NCI-H1417 treated with DMSO at 0.1 percent for 48 hours (cell line): ENCODE measurements at places on chromosomes 12 and 14.
A peak's percentile ranks its signal among the peaks of the same experiment; 100 is the strongest.

DNA sequence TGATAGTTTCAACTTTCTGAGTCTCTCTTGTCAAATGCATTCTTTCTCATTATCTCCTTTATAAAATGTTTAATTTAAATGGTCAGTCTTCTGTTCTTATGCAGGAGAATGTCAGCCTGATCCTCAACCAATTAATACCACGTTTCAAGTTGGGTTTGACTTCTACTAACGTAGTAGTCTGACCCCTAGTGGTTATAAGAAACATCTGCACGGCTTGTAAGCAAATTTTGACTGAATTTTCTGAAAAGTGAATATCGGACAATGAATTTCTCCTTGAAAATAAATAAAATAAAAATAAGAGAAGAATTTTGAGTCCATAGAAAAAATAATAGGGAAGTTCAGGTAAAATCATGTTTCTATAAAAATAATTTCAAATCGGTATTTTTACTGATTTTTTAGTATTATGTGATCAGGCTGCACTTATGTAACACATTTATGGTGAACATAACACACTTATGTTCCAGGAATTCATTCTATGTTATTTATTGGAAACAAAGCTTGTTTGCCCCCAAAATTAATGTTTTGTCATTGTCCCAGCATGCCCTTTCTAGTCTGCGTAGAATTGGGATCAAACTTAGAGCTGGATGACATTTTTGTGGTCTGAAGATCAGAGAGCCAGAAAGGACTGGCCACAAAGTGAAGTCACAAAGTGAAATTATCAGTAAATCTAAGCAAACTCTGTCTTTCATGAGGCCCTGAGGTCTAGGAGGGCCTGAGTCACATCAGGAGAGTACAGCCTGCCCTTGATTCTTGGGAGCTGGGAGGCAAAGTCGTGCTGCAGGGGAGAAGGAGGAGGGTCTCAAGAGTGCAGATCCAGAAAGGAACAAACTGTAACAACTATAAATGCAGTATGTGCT is 101.2 kb upstream of the STXBP6 start:
- peak; percentile 42 for DNase-seq

DNA sequence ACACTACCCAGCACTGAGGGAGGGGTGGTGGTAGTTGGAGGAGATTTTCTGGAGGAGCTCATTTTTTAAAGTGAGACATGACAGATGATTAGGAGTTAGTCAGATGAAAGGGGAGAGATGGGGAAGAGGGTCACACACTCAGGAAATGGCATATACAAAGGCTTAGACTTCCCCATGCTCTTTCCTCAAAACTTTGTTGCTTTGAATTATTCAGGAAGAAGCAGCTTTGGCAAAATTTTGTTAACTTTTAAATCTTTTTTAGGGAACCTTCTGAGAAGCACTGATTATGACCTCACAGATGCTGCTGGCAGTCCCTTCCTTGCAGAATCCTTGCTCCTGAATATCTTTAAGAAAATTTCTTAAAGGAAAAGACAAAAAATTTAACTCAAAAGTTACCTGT is 19.8 kb downstream of the ALDH6A1 start:
- DNase-seq: no peak

GRCh38 chr14:99757331-99758070 is 35.7 kb upstream of the EML1 start:
- no peak for DNase-seq

GRCh38 chr14:82587226-82587625 is 1053.6 kb upstream of the SEL1L start:
- DNase-seq: no peak

GRCh38 chr12:108115123-108116121 is 13.7 kb upstream of the WSCD2 start:
- no peak for DNase-seq

GRCh38 chr12:75443709-75444108 is 36.8 kb upstream of the GLIPR1 start:
- DNase-seq: no peak

- DNase-seq: no peak
Observed at GRCh38 chr14:76352639-76353281, 23.2 kb upstream of the ESRRB start.

DNA sequence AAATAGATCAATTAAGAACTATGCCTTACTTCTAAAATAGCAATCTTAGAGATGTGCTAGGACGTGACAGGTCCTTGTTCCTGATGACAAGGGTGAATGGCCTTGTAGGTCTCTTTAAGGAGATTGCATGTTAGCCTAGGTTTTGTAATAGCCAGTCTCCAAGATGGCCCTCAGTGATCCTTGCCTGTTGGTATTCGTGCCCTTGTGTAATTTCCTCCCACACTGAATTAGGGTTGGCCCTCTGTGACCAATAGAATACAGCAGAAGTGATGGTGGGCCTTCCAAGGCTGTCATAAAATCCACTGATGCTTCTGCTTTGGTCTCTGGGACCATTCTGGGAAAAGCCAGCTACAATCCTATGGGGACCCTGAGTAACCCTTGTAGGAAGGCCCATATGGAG is 38.2 kb upstream of the SNX6 start:
- DNase-seq: no peak

GRCh38 chr12:93727195-93727811 is 50.1 kb downstream of the CRADD start:
- DNase-seq: no peak

DNA sequence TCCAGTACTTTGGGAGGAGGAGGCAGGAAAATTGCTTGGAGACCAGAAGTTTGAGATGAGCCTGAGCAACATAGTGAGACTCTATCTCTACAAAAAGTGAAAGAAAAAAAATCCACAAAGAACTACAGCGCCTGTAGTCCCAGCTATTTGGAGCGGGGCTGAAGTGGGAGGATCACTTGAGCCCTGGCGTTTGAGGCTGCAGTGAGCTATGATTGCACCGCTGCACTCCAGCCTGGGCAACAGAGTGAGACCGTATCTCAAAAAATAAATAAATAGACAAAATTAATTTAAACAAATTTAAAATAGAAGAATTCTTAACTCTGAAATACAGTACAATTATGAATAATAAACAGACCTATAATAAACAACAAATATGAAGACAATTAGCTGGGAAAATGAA is 40.9 kb downstream of the ATL1 start:
- no peak for DNase-seq

GRCh38 chr12:85572956-85573355 is 263.3 kb downstream of the RASSF9 start:
- DNase-seq: no peak

DNA sequence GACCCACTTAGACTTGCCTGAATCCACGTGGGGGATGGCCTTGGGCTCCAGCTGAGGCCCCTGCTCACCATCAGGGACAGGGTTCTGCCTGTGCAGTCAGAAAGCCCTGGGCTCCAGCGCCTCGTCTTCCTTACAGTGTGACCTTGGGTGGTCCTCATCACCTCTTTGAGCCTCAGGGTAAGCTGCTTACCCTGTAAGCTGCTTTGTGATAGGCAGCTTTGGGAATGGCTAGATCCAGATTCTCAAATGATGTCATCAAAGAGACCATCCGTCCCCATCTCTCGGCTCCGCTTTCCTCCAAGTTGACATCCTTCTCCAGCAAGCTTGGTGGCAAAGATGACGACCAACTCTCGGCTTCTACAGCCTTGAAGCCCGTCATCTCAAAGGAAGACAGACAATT is 127.0 kb downstream of the ADCK1 start:
- DNase-seq: no peak

DNA sequence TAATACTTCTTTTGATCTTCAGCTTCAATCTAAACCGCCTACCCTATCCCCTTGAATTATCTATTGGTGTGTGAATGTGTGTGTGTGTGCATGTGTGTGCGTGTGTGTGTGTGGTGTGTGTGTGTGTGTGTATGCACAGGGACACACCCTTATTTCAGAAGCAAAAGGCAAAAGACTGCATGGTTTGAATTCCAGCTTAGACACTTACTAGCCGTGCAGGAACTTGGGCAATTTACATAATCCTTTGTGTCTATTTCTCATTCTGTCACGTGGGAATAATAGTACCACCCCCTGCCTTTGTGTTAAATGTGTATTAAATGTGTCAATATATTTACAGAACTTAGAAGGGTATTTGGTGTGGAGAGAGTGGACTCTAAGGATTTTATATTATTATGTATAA is 251.7 kb downstream of the TMEM132C start:
- no peak for DNase-seq

DNA sequence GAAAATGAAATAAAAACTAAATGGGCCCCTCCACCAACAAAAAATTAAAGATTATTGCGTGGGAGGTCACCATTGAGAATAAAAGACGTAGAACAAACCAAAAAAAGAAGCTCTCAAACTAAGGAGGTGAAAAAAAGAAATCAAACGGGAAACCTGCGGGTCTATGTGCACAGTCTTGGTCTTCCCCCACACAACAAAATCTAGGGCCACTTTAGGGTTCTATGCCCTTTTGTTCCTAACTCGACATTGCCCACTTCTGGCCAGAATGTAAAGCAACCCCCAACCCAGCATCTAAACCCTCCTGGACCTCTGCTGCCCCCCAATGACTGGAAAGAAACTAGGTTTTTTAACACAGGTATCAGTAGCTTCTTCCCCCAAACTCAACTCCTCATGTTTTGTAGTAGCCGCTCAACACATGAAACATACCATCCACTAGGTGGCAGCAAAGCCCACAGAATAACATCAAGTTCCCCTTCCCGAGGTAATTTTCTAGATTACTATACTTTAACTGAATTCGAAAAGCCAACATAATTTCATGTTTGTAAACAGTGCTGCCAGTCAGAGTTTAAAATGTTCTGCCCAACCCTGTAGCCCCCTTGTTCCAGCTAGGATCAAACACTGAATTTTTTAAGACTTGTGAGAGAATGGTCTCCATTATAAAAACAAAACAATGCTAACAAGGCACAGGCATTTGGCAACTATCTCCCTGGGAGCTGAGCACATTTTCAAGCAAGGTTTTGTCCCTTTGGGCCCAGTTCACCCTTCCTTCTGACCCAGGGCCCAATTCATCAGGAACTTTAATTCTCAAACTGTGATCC is 18.7 kb downstream of the DAD1 start:
- DNase-seq: peak; percentile 39

DNA sequence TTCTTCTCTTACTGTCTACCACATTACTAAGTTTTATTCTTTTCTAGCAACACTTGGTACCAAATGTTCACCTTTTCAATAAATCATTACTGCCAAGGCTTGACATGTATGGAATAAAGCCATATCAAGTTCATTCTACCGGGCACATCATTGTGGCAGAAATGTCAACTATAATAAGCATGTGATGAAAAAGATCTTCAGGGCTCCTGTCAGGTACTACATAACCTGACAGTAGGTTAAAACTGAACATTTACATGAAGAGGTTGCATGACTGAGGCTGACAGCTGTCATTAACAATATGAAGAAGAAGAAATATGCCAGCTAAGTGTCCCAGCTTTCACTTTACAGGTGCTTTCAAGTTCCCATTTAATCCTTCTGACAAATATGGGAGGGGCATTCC is 178.9 kb downstream of the KCNH5 start:
- DNase-seq: no peak

DNA sequence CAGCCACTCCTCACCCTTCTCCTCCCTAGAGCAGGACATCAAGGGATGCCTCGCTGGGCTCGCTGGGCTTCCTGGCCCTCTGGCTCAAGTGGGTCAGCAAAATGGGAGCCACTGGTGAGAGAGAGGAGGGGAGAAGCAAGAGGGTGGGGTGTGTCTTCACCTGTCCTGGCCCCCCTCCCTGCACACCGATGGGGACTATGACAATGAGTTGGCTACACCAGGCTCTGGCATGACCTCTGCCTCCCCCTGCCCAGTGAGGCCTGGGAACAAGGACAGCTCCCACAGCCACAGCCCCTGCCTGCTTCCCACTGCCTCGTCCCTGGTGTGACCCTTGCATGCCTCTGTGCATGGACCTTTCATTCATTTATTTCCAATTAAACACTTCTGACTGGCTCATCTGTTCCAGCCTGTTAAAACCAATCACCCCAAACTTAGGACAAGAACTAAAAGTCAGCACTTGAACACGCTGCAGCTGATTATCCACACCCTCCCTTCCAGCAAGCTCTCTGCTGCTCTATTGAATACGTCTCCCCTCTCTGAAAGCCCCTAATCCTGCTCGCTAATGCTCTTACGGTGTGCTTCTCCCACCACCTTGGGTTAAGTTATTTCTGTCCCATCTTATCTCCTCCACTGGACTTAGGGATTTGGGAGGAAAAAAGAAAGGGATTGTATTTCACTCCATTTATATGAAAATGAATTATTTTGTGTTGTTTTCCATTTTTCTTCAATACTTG is 5.8 kb upstream of the PPP2R5C start:
- DNase-seq: no peak

DNA sequence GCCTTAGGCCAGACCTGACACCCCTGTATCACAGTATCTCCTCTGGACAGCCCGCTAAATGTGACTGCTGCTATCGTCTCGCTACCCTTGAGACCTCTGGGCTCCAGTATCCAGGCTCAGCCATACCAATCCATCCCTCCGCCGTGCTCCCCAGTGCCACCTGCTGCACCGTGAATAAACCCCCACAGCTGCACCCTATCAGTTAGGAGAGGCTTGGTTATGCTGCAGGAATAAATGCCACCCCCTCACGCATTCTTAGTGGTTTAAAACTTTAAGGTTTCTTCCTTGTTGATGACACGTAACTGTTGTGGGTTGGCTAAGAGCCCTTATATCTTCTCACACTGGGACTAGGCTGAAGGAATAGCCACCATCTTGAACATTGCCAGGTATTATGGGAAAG is 12.1 kb downstream of the CCDC63 start:
- no peak for DNase-seq

- no peak for DNase-seq
Observed at GRCh38 chr14:45267071-45267470, 14.1 kb upstream of the MIS18BP1 start.

DNA sequence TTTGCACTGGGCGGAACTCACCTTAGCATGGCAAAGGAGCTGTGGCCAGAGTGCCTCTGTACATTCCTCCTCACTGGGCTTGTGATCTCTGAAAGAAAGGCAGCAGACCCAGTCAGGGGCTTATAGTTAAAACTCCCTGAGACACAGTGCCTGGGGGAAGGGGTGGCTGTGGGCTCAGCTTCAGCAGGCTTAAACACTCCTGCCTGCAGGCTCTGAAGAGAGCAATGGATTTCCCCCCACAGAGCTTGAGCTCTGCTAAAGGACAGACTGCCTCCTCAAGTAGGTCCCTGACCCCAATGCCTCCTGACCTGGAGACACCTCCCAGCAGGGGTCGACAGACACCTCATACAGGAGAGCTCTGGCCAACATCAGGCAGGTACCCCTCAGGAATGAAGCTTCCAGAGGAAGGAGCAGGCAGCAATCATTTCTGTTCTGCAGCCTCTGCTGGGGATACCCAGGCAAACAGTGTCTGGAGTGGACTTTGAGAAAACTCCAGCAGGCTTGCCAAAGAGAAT is 327.5 kb upstream of the SLC16A7 start:
- DNase-seq: no peak

DNA sequence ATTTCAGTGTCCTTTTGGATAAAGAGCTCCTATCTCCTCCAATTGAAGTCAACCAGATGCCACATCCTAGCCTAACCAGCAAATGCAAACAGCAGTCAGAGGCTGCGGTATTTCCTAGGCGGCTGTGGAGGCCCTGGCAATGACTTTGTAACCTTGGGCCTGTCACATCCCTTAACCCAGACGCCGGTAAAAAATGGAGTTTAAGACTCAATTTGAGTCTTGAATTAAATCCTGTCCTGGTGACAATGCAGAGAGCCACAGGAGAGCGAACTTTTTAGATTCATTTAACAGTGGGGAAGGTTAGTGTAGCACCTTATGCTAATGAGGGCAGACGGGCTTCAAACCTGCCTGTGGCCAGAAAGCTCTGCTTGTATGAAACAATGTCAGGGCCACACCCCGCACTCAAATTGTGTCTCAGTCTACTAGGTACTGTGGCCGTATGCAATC is 1.3 kb downstream of the C12orf75 start:
- DNase-seq: no peak
